Activated gamma-delta T cell treated with Interleukin-2 at 50 U/mL for 16 hours (primary cell): ENCODE measurements at places on chromosomes 1 and 21.

- no peak for DNase-seq
These were observed 44.6 kb downstream of the NFYC start for GRCh38 chr1:40736085-40736531.

GRCh38 chr1:177600936-177601335, 368.9 kb downstream of the SEC16B start:
- DNase-seq: no peak

- DNase-seq: no peak
These were observed 4.4 kb downstream of the DVL1 start for GRCh38 chr1:1344655-1345361.

DNA sequence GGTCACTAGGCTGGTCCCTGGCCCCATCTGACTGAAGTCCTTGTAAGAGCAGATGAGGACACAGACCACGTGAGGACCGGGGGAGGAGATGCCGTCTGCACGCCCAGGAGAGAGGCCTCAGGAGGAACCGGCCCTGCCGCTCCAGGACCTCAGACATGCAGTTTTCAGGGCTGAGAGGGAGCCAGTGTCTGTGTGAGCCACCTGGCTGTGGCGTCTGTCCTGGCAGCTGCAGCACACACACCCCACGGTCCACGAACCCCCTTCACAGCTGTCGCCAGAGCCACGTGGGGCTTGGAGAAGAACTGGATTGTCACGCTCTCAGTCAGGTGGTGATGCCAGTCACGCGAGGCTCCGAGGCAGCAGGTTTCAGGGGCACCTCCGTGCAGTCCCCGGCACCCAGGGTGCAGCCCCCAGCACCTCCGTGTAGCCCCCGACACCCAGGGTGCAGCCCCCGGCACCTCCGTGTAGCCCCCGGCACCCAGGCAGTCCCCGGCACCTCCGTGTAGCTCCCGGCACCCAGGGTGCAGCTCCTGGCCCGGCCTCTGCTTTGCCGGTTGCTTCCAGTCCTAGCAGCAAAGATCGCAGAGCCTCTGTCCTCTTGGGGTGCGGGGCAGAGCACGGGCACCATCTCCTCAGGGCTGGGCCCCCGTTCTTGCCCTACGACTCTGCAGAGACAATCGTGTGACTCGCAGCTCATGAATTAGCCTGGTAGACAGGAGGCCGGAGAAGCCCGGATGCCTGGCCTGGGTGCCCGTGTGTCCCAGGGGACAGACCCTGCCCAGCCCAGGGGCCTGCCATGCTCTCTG, 19.0 kb upstream of the SUMO3 start:
- DNase-seq: no peak

- no peak for DNase-seq
These were observed 14.9 kb downstream of the ZBTB18 start for GRCh38 chr1:244065960-244066388.

- DNase-seq: no peak
These were observed 12.9 kb upstream of the ERG start for GRCh38 chr21:38511198-38511597.

DNA sequence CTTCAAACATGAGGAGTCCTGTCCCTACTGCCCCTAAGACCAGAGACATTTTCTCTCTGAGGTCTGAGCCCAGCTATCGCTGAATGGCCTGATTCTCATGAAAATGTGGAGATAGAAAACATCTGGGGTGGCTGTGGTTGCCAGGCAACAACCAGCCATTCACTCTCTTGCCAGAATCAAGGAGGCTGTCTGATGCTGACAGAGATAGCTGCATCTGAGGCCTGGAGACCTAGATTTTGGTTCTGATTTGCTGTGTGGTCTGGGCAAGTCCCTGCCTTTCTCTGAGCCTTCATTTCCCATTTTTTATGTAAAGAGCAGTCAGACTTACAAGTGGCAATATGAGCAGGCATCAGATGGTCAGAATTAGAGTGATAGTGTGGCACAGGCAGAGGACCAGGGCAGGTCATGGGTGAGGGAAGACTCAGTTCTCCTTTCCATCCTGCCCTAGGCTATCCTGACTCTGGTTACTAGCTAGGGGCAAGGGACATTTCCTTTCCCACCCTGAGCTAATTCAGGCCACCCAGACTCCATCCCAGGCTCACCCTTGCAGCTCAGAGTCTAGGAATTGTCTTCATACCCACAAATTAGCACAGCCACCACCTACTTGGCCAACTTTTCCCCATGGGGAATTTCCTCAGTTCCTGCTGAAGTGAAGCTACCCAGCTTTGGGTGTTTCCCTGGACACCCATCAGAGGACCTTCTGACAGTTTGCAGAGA, 20.0 kb upstream of the RNF19B start:
- DNase-seq: no peak
